ENCODE measurements at places on chromosomes 6 and 20.
A peak's percentile ranks its signal among the peaks of the same experiment; 100 is the strongest.

GRCh38 chr6:149907317-149907716, 9.4 kb upstream of the RAET1E start:
- no peak for DNase-seq

- DNase-seq = no peak
Observed at GRCh38 chr6:161050134-161050765, 58.7 kb downstream of the MAP3K4 start.

DNA sequence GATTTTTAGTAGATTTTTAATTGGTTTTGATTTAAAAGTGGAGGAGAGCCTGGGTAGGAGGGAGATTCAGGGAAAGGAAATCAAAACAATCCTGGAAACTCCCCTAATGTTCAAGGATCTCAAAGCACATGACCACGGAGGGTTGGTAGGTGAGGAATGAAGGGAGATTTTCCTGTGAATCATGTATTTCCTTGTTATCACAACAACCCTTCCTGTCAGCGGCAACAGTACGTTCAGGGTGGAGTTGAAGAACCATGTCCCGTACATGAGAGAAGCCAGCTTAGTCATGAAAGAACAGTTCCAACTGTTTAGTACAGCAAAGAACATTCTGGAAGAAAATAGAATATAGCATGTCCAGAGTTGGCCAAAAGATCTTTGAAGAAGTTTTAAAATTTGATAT, 79.4 kb upstream of the SCAF8 start:
- DNase-seq = no peak

DNA sequence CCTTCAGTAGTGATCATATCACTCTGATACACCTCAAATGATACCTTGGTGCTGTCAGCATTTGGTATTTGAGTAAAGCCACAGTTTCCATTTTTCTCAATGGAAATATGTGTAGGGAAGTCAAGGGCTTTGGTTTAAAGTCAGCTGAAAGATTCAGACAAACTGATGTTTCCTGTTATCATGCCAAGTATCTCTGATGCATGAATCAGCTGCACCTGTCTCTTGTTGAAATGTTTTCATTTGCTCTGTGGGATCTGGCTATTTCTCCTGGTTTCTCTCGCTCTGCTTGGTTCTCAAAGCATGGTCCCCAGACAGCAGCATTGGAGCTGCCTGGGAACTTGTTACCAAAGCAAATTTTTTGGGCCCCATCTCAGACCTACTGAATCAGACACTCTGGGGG, 23.5 kb downstream of the ZFP64 start:
- no peak for DNase-seq

DNA sequence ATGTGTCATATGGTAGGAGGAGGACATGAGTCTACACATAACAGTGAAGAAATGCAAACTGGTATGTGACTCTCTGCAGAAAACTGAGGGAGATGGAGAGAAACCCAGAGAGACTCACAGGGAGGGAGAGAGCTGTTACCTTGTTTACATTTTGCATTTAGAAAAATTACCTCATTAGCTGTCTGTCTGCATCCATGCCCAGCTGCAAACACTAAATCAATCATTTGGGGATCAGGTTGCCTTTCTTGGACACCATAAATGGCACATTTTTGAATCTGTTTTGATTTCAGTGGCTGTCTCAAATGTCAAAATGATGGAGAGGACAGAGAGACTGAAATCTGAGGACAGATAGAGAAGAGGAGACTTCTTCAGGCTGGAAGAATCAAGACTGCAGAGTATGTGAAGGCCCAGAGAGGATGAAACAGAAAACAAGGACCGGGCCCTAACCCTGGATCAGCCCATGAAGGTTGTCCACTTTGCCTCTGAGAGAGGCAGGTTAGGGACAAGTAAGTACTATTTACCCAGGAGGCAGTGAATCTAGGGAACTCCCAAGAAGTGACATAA, 92.2 kb downstream of the UNC5CL start:
- DNase-seq = no peak

GRCh38 chr6:110430236-110430635, 14.9 kb upstream of the DDO start:
- peak; percentile 30 for DNase-seq

DNA sequence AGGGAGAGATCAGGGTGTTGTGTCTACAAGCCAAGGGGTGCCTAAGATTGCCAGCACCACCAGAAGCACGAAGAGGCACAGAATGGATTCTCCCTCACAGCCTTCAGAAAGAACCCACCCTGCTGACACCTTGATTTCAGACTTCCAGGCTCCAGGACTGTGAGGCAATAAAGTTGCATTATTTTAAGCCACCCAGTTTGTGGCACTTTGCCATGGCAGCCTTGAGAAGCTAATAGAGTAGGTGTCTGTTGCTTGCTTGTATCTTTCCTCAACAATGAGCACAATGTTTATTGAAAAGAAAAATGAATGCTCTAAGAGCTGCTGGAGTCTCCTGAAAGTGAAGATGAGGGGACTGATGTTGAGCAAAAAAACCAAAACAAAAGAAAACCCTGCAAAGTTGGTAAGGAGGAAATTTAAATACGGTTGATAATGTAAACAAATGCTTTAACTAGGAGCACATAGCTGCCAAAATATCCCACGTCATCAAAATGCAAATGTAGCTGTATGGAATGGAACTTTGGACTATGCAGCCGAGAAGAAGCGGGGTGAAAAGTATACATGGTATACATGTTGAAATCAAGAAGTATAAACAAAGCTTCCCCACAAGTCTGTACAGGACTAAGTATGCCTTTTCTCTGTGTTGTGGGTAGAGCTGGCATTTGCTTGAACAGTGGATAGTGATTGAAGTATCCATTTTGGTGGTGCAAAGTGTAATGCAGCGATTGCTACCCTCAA, 8.0 kb downstream of the IL20RA start:
- no peak for DNase-seq

DNA sequence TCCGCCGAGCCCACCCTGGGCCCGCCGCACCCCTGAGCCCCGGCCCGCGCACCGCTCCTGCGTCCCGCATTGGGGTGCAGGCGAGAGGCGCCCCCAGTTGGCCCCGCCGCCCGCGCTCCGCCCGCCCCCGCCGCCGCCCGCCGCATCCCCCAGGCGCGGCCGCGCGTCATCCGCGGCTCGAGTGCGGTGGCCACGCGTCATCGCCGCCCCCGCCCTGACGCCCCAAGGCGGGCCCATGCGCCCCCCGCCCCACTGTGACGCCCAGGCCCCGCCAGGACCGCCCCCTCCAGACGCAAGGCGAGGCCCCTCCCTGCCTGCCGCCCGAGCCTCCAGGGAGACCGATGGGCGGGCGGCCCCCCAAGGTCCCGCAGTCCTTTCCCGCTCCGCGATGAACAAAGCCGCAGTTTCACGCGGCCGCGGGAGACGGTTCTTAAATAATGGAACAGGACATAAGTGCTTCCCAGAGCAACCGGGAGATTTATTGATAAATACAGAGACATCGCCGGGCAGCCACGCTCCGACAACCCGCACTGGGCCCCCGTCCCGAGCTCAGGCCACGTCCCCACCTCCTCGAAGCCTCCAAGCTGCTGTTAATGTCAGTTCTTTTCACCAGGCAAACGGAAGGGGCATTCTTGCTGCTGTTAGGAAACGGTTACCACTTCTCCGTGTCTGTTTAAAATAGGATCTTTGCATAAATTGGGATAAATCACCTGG, at the start of gene ANKRD60:
Gene ANKRD60 (minus strand): TSS at position 170 of the 714 bp plus-strand sequence. CDS start 0 bp downstream, at position 170.
- DNase-seq = peak; percentile 87

GRCh38 chr20:62662422-62662821, 20.1 kb downstream of the SLCO4A1 start:
- no peak for DNase-seq

- no peak for DNase-seq
Observed at GRCh38 chr6:90274451-90275030, 22.1 kb downstream of the BACH2 start.

GRCh38 chr6:68754681-68755213, 119.7 kb downstream of the ADGRB3 start:
- DNase-seq = no peak

DNA sequence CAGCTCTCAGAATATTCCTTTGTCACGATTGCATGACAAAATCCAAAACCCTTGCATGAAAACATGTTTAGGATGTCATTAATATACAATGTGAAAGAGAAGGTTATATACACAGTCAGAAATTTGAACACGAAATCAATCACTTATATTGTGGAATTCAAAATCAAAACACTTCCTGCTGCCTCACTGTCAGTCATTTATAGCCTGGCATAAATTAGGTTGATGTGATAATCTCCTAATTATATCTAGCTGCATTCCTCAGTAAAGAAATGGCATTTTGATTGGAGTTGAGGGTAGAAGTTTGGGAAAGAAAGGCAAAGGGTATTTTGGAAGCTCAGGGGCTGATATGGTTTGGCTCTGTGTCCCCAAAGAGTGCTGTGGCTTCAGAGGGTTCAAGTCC, 24.1 kb upstream of the BEND6 start:
- DNase-seq = no peak

DNA sequence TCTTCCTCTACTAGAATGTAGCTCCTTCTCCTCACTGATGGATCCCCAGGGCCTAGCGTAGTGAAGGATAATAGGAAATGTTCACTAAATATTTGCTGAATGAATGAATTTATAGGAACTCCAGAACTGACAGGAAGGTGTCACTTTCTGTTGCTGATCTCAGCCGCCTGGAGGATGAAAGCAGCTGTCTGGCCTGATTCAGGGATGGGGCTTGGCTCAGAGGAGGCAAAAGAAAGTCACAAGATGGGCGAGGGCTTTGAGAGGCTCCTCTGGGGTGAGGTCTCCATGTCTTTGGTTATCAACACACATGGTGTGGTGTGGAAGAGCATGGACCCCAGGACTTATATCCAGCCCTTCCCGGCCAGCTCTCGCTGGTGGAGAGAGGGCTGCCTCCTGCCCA, 11.5 kb upstream of the CCDC167 start:
- DNase-seq = no peak

GRCh38 chr6:21915707-21916260, 322.2 kb downstream of the SOX4 start:
- no peak for DNase-seq

GRCh38 chr20:9066191-9066590, 2.7 kb upstream of the PLCB4 start:
- no peak for DNase-seq

DNA sequence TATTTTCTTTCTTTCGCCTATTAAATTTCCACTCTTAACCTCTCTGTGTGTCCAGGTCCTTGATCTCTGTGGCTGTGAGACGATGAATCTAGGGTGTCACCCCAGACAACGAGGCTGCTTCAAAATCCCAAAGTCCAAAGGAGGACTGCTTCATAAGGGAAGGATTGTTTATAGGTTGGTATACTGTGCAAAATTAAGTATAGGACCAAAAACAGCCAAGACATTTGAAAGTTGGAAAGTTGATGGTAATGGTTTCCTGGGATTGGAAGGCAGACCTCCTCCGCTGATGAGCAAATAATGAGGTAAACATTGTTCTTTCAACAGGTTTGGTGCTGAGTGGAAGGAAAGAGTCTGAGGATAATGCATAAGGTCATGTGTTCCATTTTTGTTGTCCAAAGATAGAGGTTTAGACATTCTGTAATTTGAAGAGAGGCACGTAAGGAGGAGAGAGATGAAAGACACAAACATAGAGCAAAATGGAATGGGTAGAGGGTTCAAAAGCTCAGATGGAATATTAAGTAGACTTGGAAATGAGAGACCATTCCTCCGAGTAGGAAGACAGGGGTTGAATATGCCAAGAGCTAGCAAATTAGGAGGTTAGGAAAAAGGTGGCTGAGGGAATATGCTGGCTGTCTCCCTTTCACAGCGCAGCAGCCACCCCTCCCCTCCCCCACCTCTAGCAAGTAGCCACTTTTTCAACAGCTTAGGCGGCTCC, 24.8 kb downstream of the ZNF311 start:
- peak; percentile 23 for DNase-seq

Measured in iPS-NIHi11 (cell line).